ENCODE measurements at places on chromosomes 12 and 14. TPM values are rescaled to one million over a fixed set of nuclear protein-coding genes. Genes with fewer than 3 reads are reported as not detected.

- no peak for DNase-seq
Measured at GRCh38 chr14:103656031-103656755, 27.2 kb downstream of the KLC1 start.

GRCh38 chr12:124015494-124016461 is 42.8 kb downstream of the ZNF664 start:
- DNase-seq, result no peak

DNA sequence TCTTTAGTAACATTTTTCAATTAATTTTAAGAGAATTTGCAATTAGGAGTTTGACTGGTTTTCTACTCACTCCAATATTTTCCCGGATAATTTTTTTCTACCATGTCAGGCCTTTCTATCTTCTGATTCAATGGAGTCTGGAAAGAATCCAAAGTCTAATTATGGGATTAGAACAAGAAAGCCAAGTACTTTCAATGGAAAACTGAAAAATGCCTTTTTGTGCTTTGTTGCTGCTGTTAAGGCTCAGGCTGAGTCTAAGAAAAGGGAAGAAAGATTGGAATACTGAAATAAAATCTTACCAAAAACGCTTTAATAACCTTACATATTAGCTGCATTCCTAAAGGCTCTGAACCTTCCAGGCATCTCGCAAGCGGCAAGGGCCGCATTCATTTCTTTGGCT is 24.4 kb upstream of the DHRS4 start:
- no peak for DNase-seq

DNA sequence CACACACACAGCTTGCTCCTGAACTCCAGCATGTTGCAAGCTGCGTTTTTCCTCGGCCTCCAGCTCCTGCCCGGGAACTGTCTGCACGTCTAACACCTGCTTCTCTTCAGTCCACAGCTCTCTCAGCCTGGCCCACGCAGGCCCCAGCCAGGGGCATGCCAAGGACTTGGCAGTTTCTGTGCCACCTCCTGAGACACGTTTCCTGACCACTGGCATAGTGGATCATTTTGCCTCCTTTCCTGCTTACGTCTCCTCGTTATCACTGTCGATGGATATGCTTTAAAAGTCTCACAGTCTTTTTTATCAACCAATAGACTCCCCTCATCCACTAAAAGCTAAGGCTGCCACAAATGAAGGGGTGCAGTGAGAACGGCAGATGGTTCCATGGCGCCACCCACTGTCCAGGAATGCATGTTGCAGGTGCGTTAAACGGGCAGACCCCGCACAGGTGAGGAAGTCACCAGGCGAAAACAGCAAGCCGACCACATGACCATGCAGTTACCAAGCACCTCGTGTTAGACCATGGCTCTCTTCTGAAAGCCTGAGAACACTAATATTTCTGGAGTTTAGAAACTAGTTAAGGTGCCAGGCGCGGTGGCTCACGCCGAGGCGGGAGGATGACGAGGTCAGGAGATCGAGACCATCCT is 14.7 kb upstream of the TEAD4 start:
- no peak for DNase-seq

DNA sequence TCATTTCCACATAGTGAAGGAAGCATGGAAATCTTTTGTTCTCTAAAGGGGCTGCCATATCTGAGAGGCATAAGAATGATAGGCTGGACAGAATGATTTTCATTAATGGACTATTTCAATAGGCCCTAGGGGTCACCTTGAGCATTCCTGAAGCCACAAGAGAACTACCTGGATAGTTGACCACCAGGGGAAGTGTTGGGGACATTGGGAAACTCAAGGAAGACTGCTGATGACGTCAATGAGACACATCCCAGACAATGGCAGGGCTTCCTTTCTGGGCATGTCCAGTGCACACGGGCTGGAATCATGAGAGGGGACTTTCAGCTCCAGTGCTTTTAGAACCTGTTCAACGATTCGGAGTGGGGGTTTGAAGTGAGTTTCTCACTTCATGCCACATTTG is 48.8 kb upstream of the CHST11 start:
- no peak for DNase-seq

DNA sequence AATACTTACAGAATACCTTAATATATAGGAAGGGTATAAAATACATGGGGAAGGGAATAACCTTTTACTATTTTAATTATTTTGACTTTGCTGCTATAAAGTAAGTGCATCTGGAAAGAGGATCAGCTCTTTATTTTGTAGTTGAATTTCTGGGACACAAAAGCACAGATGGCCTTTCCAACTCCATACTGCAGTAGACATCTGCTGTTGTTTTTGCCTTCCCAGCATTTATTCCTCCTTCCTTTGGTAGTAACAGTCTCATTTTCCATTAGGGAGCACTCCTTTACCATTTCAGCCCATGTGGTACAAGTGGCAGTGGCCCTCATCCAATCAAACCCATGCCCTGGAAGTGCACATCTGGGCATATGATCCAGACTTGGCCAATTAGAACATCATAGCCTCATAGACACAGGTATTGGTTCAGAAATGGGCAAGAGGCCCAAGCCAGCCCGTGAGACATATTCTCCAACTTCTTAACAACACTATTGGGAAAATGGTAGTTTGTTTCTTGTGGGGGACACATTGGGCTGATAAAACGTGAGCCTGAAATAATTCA is 64.8 kb upstream of the YARS2 start:
- DNase-seq, result no peak

DNA sequence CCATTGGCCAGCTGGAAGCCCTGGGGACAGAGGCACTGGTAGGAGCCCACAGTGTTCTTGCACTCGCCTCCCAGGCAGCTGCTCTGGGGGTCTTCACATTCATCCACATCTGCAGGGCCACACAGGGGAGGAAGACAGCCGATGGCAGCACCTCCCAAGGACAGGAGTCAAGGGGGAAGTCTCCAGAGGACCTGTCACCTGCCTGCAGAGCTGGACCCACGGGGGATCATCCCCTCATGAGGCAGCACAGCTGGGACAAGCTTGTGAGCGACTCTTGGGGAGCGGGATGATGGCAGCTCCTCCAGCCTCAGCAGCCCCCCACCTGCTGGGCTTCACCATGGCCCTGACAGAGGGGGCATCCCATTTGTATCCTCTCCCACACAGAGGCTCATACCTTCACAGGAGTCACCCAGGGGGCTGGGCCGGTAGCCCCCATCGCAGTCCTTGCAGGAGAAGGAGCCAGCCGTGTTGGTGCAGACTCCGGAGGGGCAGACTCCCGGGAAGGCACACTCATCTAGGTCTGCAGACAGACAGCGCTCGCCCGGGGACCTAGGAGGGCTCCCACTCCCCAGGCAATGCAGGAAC is 15.4 kb downstream of the ISCA2 start:
- DNase-seq, result no peak

DNA sequence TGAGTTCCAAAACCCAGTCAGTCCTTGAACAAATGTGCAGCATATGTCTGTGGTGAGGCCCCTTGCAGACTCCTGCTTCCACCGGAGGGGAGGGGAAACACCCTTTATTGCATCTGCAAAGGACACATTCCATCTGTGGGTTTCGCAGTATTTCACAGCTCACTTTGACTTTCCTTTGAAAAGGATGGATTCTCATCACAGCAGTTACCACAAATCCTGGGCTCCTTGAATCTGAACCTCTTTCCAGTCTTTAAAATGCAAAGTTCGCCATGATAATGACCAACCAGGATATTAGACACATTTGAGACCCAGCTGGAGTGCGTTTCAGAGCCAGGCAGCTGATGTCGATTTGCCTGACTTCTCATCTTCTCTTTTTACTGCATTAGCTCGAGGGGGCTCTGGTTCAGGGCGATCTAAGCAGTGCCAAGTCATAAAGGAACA is 242.4 kb downstream of the SLC15A4 start:
- DNase-seq, result no peak

DNA sequence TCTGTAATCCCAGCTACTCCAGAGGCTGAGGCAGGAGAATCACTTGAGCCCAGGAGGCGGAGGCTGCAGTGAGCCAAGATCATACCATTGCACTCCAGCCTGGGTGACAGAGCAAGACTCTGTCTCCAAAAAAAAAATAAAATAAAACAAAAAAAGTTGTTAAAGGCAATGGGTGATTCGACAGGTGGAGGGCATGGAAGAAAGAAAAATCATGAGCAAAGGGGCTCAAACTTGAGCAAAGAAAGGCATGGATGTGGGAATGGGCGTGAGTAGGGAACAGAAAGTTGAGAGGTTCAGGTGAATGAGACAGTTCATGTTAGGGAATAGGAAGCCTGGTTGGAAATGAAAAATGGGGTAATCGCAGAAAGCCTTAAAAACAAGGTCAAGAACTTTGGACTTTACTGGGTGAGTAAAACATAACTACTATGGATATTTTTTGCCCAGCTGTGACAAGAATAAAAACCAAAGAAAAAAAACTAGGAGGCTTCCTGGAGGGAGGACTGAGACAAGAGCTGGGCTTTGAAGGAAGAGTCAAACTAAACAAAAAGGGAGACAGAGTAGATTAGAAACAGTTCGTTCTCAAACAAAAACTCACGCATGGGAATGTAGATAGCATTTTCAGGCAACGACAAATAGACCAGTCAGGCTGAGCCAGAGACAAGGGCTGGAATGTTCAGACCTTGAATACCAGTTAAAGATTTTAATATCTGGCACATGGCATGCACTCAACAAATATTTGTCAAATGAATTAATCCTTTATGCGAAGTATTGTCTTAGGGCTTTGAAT is 18.8 kb downstream of the PYM1 start:
- no peak for DNase-seq

DNA sequence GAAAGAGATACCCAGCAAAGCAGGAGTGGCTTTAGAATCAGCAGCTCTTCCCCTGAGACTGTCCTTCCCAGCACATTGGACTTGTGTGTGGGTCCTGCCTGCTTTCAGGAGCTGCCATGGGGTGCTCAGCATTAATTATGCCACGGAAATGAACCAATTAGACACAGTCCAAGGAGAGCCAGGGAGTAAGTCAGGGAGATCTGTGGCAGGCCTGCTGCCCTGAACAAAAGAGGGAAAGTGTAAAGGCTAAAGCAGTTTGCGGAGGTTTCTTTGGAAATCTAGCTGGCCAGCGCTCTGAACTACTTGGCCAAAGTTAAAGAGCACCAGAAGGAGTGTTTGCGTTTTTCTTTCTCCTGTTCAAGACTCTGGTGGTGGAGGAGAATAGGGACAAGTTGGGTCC is 65.7 kb upstream of the SRSF5 start:
- DNase-seq, result no peak

- no peak for DNase-seq
Measured at GRCh38 chr14:24903337-24903736, 146.6 kb downstream of the STXBP6 start.

DNA sequence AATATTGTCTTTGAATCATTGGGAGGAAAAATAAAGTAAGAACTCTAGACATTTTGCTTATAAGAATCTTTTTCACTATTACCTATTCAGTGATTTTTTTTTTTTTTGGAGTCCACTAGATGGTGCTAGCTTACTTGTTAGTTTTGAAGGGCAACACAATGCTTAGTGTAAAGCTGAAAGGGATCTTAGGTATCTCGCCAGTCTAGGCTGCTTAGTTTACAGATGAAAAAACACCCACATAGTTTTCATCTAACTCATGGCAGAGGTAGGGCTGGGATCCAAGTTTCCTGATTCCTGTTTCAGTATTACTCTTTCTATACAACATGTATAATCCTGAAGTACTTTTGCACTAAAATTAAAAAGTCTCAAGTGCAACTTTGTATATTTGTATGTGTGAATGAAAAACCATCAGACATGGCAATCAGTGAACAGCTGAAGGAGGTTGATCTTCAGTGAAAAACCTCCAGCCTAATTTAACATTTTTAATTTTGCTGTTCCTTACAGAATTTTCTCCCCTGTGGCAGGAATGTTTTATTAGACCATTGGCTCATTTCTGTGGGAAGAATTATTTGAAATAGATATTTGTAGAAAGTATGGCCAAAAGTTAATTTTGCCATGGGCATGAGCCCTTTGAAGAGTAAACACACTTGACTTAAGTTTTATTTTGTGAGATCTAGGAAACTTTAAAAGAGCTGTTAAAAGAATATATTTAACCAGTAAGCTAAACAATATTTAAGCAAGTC is 40.7 kb downstream of the LRRIQ1 start:
- no peak for DNase-seq

The PRH2 gene
- total RNA-seq, result not detected

DNA sequence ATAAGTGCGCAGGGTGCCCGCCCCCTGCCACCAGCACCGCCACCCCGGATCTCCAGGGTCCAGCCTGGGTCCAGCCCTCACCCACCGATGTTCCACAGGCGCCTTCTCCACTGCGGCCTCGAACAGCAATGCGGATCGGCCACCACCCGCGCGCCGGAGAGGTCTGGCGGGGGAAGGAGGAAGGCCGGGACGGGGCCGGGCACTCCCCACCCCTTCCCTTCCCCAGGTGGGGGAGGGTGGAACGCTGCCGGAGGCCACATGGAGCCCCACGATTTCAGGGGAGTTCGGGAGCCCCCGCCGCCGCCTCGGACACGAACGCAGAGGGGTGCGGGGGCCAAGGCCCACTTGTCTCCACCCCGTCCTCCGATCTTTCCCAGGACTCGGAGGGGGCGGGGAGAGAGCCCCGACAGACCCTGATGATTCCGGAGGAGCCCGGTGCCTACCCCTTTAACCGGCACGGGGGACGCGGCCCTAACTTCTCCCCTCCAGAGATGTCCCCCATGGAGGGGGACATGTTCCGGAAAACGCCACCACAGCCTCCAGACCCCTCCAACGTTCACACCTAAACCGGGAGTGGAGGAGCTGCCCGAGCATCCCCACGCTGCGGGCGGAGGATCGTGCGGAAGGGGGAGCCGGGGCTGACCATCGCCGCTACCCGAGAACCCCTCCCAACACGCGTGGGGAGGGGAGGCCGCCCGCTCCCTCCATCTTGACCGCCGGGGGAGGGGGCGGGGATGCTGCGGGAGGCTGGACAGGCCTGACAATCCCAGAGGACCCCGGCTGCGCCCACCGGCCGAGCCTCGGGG is 1.1 kb downstream of the ATXN2 start:
- DNase-seq, result peak; percentile 19

The GLT1D1 gene
- not detected for total RNA-seq

The CAPZA3 gene
- not detected for total RNA-seq

- no peak for DNase-seq
Measured at GRCh38 chr12:24861766-24862540, 86.9 kb downstream of the BCAT1 start.

The SERPINA6 gene
- total RNA-seq, result not detected

DNA sequence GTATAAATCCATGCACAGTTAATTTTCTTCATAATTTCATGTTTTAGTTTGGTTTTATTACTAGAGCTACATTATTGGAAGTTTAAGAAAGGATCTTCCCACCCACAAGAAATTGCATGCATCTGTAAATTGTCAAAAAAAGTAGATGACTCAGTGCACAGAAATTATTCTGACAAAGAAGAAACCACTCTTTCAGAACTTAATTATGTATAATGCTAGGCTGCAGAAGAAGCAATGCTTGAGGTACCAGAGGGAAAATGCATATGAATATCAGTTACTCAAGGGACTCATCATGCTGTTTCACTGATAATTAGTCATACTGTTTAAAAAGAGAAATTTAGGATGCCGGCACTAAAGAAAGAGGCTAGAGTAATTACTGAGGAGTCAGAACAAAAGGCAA is 147.0 kb downstream of the SLC16A7 start:
- DNase-seq, result no peak

The PTGR2 gene
- total RNA-seq, result 12.9 TPM

DNA sequence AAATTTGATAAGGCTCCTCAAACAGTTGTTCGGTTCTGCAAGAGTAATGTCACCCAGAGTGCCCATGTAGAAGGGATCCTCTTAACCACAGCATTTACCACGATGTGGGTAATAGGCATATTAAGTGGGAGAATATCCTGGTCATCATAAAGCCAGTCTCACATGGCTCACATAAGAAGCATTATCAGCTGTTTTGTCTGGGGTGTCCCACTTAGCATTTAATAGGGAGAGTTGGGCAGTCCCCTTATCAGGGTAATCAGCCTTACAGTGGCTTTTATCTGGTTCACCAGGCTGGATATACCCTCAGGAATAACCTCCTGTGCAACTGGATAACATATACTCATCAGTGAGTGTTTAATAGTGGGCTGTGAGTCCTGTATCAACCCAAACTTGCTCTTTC is 12.9 kb upstream of the TMEM263 start:
- DNase-seq, result no peak

All from tibial nerve (tissue), 4 donors.